Activated CD4-positive, alpha-beta T cell treated with anti-CD3 and anti-CD28 coated beads for 4 hours (primary cell): ENCODE measurements at places on chromosomes 13 and 19.
A peak's percentile ranks its signal among the peaks of the same experiment; 100 is the strongest.

DNA sequence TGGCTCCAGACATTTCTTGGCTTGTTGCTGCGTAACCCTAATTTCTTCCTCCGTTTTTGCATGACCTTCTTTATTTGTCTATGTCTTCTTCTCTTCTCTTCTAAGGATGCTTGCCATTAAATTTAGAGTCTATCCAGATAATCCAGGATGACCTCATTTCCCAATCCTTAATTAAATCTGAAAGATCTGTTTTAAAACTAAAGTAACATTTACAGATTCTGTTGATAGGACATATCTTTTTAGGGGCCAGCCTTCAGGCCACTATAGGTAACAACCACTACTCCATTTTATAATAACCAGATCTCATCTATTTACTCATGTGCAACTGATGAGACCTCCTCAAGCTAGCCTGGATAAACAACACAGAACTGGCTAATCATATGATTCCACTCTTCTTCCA lies 490.5 kb upstream of the SLC10A2 start:
- no peak for DNase-seq

GRCh38 chr19:48400018-48400742 lies 6.7 kb downstream of the GRIN2D start:
- DNase-seq = no peak

GRCh38 chr13:51928231-51928630 lies 66.5 kb downstream of the CCDC70 start:
- DNase-seq = no peak

DNA sequence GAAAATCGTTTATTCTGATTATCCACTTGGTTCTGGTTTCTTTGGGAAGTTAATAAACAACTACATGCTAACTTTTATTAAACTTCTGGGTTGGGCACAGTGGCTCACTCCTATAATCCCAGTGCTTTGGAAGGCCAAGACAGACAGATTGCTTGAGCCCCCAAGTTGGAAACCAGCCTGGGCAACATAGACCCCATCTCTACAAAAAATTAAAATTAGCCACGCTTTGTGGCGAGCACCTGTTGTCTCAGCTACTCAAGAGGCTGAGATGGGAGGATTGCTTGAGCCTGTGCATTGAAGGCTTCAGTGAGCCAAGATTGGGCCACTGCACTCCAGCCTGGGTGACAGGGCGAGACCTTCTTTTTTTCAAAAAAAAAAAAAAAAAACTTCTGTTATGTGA lies 21.7 kb downstream of the GPR180 start:
- no peak for DNase-seq

DNA sequence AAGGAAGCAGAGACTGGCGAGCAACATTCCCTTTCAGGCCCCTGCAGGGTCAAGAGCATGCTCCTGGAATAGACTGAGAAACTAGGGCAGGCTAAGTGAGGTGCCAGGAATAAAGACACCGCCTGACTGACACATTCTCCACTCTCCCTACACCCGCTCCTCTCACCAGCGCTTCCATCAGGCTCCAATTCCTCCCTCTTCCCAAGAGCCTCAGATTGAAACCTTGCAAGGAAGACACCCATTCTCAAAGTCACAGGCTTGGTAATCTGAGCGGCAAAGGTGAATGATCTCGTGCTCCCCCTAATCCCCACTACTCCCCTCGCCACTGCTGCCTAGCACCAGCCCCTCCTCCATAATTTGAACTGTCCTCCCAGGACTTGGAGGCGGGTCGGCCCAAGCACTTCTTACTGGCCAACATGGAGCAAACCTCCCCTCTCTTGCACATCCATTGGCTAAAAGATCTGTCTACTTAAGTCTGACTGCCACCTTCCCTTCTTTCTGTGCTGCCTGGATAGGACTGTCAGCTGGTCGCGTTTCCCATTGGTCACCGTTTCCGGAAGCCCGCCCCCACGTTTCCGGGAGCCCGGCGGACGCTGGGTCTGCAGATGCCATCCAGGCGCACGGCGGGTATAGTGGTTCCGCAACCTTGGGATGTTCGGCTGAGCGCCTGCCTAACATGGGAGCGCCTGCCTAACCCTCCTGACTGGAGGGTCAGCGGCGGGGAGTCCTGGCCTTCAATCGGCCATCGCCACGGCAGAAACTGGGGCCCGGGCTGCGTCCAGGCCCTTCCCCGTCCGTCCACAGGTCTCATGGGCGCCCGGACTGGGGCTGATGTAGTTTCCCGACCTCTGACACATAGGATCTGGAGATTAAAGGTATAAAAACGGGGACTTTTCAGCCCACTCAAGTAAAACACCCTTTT lies 33.6 kb downstream of the ZNF383 start:
- DNase-seq = no peak

DNA sequence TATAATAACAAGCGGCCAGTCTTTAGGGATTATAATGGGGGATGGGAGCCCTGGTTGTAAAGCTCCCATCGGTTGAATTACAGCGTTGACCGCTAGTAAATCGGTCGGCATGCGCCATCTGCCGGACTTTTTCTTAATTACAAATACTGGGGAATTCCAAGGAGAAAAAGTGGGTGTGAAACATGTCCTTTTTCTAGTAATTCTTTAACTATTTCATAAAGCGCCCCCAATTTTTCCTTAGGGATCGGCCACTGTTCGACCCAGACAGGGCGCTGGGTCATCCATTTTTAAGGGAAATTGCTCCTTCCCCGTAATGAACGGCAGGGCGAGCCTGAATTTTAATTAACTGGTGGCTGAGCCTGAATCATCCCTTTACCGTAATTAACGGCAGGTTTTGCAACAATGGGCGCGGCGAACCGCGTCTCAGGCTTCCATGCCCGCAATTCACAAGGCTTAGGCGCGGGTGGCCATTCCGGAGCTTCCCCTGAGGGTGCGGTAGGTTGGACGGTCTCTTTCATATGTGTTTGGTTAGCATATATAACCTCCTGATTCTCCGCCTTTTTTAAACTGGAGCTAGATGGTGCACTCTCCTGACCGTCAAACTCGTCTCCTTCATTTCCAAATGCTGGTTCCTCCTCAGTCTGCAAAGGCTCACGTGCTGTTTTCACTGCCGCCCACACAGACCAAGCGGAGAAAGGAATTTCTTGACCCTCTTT lies 30.2 kb upstream of the EVI5L start:
- peak; percentile 66 for DNase-seq

- no peak for DNase-seq
Observed at GRCh38 chr13:49347650-49348385, 96.0 kb downstream of the CAB39L start.

GRCh38 chr13:51396352-51396751 lies 56.5 kb downstream of the INTS6 start:
- DNase-seq = no peak

- DNase-seq = no peak
Observed at GRCh38 chr13:56861476-56861875, 279.2 kb upstream of the PRR20A start.

DNA sequence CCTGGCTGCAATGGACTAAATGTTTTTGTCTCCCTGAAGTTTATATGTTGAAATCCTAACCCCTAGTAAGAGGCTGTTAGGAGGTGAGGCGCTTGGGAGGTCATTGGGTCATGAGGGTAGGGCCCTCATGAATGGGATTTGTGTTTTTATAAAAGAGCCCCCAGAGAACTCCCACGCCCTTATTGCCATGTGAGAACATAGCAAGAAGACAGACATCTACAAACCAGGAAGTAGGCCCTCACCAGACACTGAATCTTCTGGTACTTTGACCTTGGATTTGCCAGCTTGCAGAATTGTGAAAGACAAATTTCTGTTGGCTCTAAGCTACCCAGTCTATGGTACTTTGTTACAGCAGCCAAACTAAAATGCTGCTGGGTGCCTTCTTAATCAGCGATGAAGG lies 96.1 kb upstream of the SPATA13 start:
- no peak for DNase-seq

- no peak for DNase-seq
Observed at GRCh38 chr13:38430796-38431195, 81.1 kb downstream of the UFM1 start.
